Peyer's patch (tissue), 4 donors: ENCODE measurements at places on chromosomes 3 and 15.

- no peak for DNase-seq
Measured at GRCh38 chr3:132784502-132785025, 62.4 kb upstream of the NPHP3 start.

DNA sequence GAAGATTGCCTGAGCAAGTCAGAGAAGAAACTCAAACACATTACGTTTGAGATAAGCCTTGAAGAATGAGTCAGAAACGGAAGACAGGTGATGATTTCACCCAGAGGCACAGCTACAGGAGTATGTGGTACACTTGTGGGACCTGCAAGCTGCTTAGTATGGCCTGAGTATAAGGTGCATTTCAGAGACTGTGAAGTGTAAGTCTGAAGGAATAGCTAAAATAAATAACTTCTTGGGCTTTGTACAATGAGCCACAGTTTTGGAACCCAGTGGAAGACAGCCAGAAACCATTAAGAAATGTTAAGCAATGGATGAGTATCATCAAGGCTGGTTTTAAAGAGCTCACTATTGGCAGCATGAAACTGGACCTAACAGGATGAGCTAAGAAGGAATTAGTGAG, 826.2 kb downstream of the ROBO1 start:
- DNase-seq = no peak

DNA sequence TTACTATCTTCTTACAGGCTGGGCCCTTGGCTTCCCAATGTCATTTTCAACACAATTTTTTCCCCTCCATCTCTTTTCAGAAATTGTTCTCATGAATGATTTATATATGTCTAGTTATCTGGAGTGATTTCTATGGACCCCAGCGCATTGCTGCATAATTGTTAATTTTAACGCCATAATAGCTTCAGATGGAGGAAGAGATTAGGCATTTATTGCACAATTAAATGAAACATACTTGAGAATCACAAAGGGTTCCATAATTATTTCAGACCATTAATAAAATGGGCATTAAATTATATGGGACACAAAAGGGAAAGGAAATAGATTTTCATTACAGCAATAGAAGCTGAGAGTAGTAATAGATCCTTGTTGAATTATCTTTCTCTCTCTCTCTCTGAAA, 70.3 kb upstream of the SOX14 start:
- DNase-seq = no peak

GRCh38 chr3:170724599-170725280, 138.9 kb upstream of the SLC7A14 start:
- no peak for DNase-seq

DNA sequence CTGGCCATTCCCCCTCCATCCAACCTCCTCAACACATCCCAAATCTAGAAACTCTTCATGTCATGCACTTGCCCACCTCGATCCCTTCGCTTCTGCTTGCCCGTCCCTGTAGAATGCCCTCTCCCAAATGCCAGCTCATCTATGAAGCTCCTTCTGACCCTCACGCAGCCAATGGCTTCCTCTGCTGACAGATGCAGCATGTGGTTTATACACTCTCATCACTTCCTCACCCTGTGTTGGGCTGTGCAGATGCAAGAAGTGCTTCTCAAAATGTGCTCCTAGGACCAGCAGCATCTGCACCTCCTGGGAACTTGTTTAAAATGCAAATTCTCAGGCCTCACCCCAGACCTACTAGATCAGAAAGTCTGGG, 51.7 kb downstream of the SEMA5B start:
- DNase-seq = no peak

GRCh38 chr15:80997692-80998091, 3.0 kb upstream of the TLNRD1 start:
- no peak for DNase-seq

DNA sequence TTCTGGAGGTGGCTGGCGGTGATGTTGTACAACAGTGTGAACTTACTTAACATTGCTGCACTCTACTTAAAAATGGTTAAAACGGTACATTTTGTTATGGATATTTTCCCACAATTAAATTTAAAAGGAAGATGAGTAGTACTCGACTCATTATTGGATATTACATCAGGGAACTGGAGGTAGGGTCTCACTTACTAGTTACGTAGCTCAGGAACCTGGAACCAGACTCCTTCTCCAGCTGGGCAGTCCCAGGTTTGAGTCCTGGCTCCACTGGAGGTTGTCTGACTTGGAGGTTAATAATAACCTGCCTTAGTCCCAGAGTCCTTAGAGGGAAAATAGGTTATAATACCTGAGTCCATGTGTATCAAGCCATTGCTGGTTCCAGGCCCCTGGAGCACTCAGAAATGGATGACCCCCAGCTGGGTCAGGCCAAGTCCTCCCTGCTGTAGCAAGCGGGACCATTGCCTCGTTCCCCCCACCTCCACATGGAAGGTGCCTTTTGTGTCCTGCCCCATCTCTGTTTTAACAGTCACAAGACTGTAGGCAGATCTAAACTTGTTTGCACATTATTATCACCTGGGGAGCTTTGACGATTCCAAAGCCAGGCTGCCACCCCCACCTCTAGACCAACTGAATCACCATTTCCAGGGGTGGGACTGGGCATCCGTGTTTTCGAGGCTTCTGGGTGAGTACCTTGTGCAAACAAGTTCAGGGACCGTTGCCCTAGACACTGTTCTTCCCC, 126.6 kb downstream of the IGF1R start:
- DNase-seq = no peak
